ENCODE measurements at places on chromosomes 13 and 19. TPM values are rescaled to one million over a fixed set of nuclear protein-coding genes. Genes with fewer than 3 reads are reported as not detected.

DNA sequence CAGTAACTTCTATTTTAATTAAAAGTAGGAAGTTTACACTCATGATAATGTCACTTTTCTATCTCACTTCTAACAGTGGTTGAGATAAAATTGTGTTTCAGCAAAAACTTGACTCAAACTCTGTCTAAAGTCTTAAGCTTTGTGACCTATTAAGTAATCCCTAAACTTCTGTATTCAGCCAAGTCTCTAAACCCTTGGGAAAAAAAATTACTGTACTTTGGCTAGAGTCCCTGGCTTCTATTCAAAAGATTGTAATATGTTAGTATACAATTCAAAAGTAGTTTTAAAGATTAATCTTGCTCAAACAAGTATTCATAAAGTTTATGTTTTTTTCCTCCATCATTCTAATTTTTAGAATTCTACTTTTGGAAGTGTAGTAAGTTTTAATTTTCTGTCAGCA, 1248.8 kb downstream of the UQCRFS1 start:
- no peak for DNase-seq

DNA sequence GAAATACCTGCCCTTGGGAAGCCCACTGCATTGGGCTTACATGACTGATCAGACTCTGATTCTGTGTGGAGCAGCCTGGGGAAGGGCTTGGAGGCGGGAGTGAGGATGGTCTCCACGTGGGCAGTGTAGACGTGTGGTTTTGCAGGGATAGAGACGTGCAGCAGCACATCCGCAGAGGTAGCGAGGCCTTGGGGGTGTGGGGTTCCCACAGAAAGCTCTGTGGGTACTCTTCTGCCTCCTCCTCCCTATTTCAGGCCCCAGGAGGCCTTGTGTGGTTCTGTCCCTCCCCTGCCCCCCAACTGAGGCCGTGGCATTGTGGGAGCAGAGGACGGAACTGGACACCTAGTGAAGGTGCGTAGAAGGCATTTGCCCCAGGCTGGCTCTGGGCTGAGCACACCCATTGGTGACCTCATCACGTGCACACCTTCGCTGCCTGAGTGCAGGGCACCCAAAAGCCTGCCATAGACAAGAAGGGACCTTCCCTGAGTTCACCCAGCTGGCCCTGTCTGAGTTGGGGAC, 28.9 kb downstream of the PPP1R37 start:
- DNase-seq = no peak

Gene IZUMO2
- not detected for polyA plus RNA-seq

- DNase-seq = no peak
Measured at GRCh38 chr19:10884274-10884673, 12.9 kb downstream of the CARM1 start.

- DNase-seq = peak; percentile 58
Measured at GRCh38 chr19:4713384-4713951, 10.2 kb downstream of the DPP9 start.

DNA sequence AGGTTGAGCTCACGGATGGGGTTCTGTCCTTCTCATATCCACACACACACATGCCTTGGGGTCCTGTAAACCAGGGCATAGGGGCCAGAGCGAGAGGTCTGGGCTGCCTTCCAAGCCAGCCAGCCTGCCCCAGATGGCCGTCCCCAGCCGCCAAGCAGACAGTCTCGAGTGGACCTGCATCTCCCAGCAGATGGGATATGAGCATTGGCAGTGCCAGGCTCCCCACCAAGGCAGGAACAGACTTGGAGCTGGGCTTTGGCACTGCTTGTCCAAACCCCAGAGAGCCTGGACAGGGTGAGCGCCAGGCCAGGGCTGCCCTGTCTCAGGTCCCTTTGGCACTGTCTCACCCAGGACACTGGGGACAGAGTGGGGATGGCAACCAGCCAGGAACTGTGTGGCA, 130.4 kb downstream of the DPF1 start:
- no peak for DNase-seq

- no peak for DNase-seq
Measured at GRCh38 chr13:114024603-114025404, 50.9 kb upstream of the C13orf46 start.

DNA sequence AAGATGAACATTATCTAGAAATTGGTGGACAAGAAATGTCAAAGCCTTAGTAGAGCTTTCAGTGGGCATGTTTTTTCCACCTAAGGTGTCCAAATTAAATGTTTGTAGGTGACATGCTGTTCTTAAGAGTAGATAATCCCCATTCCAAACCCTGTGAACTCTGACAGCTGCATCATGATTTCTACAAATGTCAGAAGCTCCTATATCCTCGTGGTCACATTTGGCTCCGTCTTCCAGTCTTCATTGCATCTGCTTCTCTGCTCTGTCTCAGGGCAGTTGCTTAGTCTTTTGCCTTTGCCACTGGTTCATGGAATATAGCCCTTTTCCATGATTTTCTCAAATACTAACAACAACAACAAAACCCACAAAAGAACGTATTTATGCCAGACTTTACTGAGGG, 234.5 kb downstream of the DLEU7 start:
- DNase-seq = no peak

- DNase-seq = no peak
Measured at GRCh38 chr13:25922376-25922775, 129.4 kb downstream of the SHISA2 start.

Gene PEX11G
- polyA plus RNA-seq = 0.60 TPM

- DNase-seq = no peak
Measured at GRCh38 chr19:12647047-12647446, 19.5 kb downstream of the MAN2B1 start.

DNA sequence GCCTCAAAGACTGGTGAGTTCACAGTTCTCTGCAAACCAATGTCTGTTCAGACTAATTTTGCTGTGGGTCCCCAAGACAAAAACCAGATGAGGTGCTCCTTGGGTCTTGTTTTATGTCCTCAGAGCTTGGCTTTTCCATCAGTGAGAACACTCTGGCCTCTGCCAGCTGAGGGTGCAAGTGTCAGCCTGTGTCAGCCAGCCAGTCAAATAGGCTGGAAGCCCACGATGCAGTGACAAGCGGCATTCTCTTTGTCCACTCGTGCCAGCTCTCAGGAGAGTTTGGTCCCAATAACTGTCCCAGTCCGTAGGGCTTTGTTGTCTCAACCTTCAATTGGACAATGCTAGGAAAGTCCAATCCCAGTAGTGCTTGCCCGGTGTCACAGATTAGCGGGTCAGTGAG, 9.4 kb upstream of the AKT2 start:
- no peak for DNase-seq

Gene IGFL3
- polyA plus RNA-seq = not detected

DNA sequence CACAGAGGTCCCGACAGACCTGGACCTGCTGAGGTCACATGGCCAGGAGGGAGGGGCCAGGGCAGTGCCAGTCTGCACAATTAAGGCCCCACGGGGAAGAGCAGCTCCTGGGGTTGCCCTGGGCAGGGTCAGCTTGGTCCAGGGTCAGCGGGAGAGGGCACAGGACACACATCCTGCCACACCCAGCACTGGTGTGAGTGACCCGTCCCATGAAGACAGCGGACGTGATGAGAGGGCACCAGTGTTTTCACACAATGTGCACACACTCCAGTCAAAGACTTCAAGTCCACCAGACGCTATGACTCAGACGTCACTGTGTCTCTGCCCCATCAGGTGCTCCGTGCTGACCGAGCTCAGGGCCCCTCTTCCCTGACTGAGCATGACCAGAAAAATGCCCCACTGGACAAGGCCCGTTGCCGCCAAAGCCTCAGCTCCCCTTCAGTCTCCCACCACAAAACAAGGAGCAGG, 4.2 kb downstream of the TMEM259 start:
- DNase-seq = no peak

Gene TNFRSF19
- polyA plus RNA-seq = 183 TPM

Gene LRRC63
- not detected for polyA plus RNA-seq

DNA sequence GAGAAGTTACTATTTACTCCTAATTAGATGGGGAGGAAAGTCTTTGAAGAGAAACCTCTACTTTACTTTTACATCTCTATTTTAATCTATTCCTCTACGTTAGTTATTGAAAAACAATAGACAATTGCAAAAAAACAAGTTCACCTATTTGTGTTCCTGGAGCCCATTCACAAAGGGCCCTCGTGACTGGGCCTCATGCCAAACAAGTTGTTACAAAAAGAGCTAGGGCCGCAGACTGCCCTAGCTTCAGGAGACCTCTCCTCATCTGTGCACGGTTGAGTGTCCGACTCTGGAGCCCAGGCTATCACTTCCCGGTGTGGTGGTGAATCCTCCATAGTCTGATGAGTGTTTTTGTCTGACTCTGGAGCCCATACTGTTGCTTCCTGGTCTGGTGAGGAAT, 190.9 kb downstream of the ZNF486 start:
- no peak for DNase-seq

DNA sequence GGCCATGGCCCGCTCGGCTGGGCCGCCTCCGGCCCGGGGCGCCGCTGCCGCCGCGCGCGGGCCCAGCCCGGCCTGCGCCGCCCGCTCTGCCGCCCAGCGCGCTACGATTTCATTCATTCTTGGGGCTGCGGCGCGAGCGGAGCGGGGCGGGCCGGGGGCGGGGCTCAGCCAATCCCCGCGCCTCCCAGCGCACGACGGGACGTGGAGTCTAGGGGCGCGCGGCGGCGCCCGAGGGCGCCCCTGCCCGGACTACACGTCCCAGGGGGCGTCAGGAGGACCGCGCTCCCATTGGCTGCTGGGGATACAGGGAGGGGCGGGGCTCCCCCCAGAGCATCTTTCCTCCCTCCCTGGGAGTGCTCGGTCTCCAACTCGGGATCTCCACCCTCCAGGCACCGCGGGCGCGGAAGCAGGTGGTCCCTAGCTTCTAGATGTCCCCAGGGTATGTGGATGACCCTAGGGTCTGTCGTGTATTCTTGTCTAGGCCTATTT, 5.6 kb upstream of the DPF1 start:
- DNase-seq = peak; percentile 59

Gene REEP6
- polyA plus RNA-seq = 1.1 TPM

GRCh38 chr13:94641409-94641941, 39.8 kb downstream of the GPR180 start:
- DNase-seq = peak; percentile 67

DNA sequence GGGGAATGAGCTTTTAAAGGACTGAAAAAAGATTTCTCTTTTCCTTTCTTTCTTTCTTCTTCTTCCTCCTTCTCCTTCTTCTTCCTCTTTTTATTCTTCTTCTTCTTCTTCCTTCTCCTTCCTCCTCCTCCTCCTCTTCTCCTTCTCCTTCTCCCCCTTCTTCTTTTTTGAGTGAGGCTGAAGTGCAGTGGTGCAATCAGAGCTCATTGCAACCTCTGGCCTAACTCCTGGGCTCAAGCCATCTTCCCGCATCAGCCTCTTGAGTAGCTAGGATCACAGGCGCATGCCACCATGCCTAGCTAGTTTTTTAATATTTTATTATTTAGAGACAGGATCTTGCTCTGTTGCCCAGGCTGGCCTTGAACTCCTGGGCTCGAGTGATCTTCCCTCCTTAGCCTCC, 120.9 kb upstream of the KL start:
- no peak for DNase-seq

DNA sequence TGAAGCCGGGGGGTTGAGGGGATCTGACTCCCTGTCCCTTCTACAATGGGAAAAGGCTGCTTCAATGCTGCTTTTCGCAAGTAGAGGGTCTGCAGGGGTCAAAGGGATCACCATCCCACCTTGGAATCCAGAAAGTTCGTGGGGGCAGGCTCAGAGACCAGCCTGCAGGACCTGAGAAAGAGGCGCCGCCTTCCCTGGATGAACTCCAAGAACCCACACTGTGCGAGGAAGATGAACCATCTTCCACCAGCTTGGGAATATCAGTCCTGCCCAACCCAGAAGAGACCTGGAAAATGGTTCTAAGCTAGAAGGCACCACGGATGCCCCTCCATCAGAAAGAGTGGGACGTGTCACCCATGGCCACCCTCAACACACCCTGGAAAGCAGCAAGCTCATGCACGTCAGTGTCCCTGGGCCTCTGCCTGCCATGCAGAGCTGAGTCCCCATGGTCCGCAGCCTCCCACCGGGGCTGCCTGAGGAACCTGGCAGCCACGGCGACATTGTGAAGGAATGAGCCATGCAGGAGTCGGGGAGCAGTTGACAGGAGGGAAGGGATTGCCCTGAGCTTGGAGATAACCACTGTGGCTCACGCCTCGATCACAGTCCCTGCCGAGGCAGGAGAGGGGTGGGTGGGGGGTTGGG, 14.6 kb downstream of the RAB3D start:
- no peak for DNase-seq

DNA sequence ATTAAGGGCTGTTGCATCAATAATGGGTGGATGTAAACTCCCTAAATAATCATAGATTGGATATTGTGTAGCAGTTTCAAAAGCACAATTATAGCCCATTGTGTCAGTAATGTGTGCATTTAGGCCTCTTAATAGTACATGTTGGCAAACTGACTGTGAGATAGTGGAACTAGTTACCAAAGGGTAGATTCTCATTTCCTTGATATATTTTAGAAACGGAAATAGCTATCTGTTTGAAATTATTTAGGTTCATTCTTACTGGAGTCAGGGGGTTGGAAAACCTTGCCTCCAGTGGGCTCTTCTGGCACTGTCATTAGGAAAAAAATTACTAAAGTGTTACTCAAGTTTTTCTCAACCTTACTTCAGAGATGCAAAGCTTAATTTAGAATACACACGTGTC, 1074.9 kb downstream of the PCDH17 start:
- DNase-seq = no peak

DNA sequence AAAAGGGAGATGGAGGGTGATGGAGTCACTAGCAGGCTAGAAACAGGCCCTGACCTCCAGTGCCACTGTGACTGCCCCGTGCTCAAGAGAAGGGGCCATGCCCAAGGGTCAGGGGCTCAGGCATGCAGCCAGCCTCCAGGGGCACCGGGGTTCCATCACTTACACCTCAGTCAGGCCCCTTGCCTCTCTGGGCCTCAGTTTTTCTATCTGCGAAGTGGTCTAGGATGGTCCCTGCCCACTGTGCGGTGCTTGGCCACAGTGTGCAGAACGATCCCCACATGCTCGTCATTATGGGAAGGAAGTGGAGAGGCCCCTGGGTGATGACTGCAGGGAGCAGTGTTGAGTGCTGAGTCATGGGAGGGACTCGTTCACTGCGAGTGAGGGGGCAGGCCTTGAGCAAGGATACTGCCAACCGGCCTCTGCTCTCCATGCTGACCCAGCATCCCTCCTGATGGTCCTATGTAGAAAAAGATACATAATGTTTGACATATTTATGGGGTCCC, 23.1 kb downstream of the TMED1 start:
- peak; percentile 87 for DNase-seq

Gene PPP2R1A
- 243 TPM for polyA plus RNA-seq

DNA sequence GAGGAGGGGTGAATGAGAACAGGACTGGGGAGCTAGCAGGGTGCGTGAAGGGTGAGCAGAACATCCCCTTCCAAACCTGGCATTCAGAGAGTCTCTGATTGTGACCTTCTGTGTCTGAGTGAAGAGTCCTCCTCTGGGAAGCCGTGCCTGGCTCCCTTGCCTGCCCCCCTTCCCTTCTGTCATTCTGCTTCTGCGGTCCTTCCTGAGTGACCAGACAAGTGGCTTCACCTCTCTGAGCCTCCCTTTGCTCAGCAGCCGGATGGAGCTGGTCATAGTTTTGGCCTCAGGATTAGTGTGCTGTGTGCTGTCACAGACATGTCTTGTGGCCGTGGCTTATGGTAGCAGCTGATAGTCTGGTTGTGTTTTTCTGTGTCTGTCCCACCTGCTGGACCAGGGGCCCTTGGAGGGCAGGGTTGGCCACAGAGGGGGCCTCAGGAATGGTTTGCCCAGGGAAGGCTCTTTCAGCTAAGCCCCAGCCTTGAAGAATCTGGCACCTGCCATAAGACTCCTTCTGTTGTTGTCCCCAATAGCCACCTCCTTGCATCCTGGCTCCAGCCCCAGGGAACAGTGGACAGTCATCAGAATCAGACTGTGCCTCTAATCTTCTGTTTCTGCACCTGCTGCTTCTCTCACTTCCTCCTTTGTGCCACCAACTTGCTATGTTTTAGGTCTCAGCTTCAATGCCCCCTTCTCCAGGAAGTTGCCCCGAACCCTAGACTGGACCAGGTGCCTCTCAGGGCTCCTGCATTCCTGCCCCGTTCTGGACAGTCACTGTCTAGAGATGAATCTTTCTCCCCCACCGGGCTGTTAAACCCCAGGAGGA, 5.9 kb downstream of the CLPTM1 start:
- DNase-seq = no peak

Gene B3GNT8
- 0.29 TPM for polyA plus RNA-seq
